Right ventricle myocardium superior (tissue), 1 donor: ENCODE measurements at places on chromosomes 5 and 9. TPM values are rescaled to one million over a fixed set of nuclear protein-coding genes. Genes with fewer than 3 reads are reported as not detected.

GRCh38 chr5:158940977-158941376 lies 158.7 kb downstream of the EBF1 start:
- no peak for DNase-seq

DNA sequence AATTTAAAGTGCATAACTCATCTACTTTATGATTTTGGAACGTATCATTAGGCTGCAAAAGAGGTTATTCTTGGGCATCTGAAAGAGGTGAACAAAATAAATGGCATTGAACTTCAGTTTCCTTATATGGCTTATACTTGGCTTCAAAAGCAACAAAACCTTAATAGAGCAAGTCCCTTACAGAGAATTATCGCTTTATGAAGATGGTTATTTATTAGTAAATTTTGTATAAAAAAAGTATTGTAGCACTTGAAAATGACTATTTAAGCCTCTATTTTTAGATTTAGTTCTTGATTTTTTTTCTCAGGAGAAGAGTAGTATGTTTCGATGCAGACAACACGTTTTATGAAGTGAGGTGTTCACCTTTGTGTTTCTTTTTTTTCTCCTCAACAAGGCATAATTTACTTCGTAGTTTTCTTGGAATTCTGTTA lies 2.0 kb downstream of the ERBIN start:
- DNase-seq, result no peak

DNA sequence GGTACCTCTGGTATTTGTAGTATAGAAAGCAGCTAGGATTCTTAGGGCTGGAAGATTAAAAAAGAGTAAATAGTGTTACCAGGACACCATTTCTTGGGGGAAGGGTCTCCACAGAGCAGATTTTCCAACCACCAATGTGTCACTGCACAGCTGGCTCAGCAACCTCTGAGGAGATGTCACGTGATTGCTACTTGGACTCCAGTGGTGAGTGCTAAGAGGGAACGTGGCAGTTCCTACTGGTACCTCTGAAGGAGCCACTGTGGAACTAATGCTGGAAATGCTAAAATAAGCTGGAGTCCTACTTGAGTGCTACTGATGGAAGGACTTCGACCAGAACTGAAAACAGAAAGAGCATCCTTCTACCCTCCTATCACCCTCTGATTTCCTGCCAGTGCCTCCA lies 36.1 kb upstream of the SPDL1 start:
- DNase-seq, result no peak

- DNase-seq, result no peak
Measured at GRCh38 chr5:74156728-74157383, 483.7 kb downstream of the ENC1 start.

DNA sequence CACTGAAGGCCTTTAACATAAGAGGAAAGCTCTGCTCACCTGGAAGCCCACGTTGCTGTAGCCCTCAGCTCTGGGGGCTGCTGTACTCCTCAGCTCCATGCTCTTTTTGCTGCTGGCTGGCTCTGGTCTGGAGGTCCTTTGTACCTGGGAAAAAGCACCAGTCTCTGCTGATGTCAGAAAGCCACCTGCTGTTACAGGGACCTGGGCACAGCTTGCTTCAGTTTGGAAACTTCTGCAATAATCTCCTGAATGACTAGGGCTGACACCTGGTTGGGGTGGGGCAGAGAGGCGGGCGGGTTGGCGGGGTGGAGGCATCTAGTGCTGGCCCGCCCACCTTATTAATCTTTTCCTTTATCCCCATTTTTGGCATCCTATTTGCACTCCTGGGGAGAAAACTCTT lies at the start of gene SLC28A3:
Gene SLC28A3 (minus strand): TSS at position 224 of the 400 bp plus-strand sequence. CDS start 125 bp downstream, at position 99.
- no peak for DNase-seq

GRCh38 chr5:75616371-75616881 lies 5.2 kb downstream of the ANKDD1B start:
- no peak for DNase-seq

GRCh38 chr9:115642285-115642684 lies 511.3 kb upstream of the PAPPA start:
- no peak for DNase-seq

GRCh38 chr5:95262933-95263660 lies 21.8 kb downstream of the MCTP1 start:
- DNase-seq, result no peak

- no peak for DNase-seq
Measured at GRCh38 chr5:87254035-87254434, 13.6 kb upstream of the RASA1 start.

GRCh38 chr9:33498387-33498786 lies 24.7 kb upstream of the NOL6 start:
- DNase-seq, result no peak

GRCh38 chr5:154296525-154297159 lies 106.1 kb downstream of the GALNT10 start:
- no peak for DNase-seq

DNA sequence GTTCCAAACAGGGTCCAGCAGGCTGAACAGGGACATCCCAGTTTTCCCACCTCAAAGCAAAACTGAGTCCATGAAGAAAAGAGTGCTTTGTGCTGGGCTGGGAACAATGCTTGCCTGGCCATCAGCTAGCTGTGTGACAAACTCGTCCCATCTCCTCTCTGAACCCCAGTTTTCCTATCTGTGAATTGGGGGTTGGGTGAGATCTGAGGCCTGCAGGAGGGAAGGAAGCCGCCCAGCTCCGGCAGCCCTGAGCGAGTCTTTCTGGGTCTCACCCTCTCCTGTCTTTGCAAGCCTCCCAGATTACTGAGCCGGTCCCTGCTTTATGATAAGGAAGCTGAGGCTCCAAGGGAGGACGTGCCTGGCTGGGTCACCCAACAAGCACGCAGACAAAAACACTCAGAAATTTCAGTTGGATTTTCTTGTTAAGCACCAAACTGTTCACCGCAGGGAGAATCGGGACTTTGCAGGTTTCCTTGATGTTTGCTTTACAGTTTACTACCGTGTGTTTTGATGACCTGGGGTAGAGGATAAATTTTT lies 82.6 kb upstream of the LMX1B start:
- no peak for DNase-seq

DNA sequence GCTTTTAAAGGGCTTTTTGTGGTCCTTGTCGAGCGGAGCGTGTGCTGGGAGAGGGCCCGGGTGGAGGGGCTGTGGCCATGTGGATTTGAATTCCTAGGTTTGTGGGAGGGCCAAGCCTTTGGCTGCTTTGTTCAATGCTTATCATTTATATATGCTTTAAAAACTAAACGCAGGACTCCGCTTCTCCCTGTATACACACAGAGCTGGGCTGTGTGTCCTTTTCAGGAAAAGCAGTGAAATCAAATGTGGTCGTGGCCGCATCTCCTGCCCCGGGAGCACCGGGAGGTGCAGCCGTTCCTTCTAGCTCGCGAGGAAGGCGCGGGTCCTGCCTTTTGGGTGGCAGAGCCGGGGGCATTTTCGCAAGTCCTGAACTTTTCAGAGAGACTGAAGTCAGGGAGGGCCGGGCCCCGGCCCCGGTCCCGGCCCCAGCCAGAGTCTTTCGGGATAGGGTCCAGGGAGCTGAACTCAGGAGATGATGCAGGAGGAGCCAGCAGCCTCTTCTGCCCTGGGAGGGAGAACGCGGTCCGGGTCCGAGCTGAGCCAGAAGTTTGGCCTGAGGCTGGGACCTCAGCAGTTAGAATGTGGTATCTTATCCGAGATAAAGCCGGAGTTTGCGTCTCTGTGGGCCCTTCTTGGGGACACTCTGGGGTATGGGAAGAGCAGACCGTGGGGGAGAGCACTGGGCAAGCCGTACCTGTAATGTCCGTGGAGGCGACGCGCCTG lies 158.8 kb downstream of the C9orf152 start:
- DNase-seq, result peak; percentile 44

- DNase-seq, result peak; percentile 88
Measured at GRCh38 chr5:173278172-173278571, 43.2 kb upstream of the NKX2-5 start.

IL3 gene
- total RNA-seq, result not detected

RIC1 gene
- 7.3 TPM for total RNA-seq

C9orf50 gene
- total RNA-seq, result not detected

PFN3 gene
- total RNA-seq, result not detected
